Foreskin keratinocyte (primary cell): ENCODE measurements at places on chromosomes 4 and X. TPM values are rescaled to one million over a fixed set of nuclear protein-coding genes. Genes with fewer than 3 reads are reported as not detected.

TSC22D3 gene
- polyA plus RNA-seq, result 23.5 and 38.4 TPM in 2 replicates

ZNF630 gene
- polyA plus RNA-seq, result 0.69 and 0.76 TPM in 2 replicates

MAGIX gene
- polyA plus RNA-seq, result 2.0 and 2.6 TPM in 2 replicates

AR gene
- polyA plus RNA-seq, result not detected in 2 replicates

RS1 gene
- polyA plus RNA-seq, result not detected in 2 replicates

MAGEB1 gene
- polyA plus RNA-seq, result not detected in 2 replicates

CACNA1F gene
- polyA plus RNA-seq, result 0.01 TPM in 1 of 2 replicates, not detected in the other

OTUD4 gene
- polyA plus RNA-seq, result 6.3 and 7.5 TPM in 2 replicates

CFAP47 gene
- polyA plus RNA-seq, result not detected in 2 replicates

BRS3 gene
- not detected in 2 replicates for polyA plus RNA-seq

- DNase-seq, result no peak
Observed at GRCh38 chr4:2721586-2721985, 34.5 kb downstream of the TNIP2 start.

GRCh38 chrX:27008486-27008885 is 454.7 kb downstream of the PPP4R3C start:
- no peak for DNase-seq

- no peak for DNase-seq
Observed at GRCh38 chrX:107659286-107659685, 31.0 kb downstream of the PRPS1 start.

GRCh38 chrX:133337250-133337649 is 78.0 kb downstream of the GPC4 start:
- DNase-seq, result no peak

- DNase-seq, result no peak
Observed at GRCh38 chr4:51918251-51918650, 75.3 kb downstream of the DCUN1D4 start.

GRCh38 chr4:123110147-123110546 is 187.8 kb upstream of the NUDT6 start:
- no peak for DNase-seq

DNA sequence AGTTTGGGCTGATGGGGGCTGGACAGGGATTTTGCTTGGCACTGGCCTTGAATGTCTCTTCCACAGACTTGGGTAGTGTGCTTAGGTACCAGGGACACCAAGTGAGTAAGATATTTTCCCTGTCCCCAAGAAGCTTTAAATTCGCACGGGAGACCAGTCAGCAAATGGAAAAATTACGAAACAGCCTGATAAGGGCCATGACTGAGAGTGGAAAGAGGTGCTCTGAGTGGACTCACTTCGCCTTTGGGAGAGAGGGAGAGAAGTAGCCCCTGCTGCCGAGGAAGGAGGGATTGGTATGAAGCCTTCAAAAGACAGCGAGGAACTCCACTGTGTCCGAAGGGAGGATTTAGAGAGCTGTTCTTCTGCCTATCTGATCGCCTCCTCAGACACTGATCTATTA is 2.6 kb downstream of the LSM6 start:
- no peak for DNase-seq

- no peak for DNase-seq
Observed at GRCh38 chrX:129449148-129449547, 74.1 kb downstream of the SMARCA1 start.

GRCh38 chrX:106932492-106932923 is 12.3 kb downstream of the CLDN2 start:
- no peak for DNase-seq

- DNase-seq, result no peak
Observed at GRCh38 chrX:150405006-150405405, 41.9 kb downstream of the MAMLD1 start.

- DNase-seq, result no peak
Observed at GRCh38 chr4:147173322-147173721, 227.7 kb upstream of the TTC29 start.

- no peak for DNase-seq
Observed at GRCh38 chr4:77505275-77505957, 100.2 kb upstream of the CXCL13 start.

GRCh38 chr4:48321312-48321711 is 20.0 kb upstream of the SLAIN2 start:
- DNase-seq, result no peak

- DNase-seq, result no peak
Observed at GRCh38 chr4:155060419-155060818, 148.0 kb upstream of the NPY2R start.

DNA sequence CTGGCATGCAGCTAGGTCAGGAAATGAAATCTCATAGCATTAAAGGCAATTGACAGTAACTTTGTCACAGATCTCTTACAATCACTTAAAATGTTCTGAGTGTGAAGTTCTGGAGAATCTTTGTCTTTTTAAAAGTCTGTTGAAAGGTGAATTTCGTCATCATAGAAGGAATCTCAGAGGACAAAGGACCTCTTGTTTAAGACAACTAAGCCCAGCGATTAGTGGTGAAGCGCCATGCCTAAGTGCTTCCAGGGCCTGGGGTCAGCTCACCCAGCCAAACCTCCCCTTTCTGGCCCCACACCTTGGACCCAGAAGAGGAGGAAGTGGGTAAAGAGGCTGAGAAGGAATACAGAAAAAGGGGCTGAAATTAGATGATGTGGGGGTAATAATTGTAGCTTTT is 8.5 kb downstream of the FRMD7 start:
- no peak for DNase-seq

DNA sequence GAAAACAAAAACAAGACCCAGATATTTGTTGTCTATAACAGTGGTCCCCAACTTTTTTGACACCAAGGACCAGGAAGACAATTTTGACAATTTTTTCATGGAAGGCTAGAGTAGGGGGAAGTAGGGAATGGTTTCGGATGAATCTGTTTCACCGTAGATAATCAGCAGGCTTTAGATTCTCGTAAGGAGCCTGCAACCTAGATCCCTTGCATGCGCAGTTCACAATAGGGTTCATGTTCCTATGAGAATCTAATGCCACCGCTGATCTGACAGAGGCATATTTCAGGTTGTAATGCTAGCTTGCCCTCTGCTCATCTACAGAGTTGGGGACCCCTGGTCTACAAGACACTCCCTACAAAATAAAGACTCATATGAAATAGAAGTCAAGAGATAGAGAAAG is 229.8 kb downstream of the NDST4 start:
- no peak for DNase-seq

- no peak for DNase-seq
Observed at GRCh38 chrX:133559909-133560308, 144.6 kb upstream of the GPC4 start.

GRCh38 chrX:11792461-11793421 is 34.7 kb downstream of the MSL3 start:
- no peak for DNase-seq

DNA sequence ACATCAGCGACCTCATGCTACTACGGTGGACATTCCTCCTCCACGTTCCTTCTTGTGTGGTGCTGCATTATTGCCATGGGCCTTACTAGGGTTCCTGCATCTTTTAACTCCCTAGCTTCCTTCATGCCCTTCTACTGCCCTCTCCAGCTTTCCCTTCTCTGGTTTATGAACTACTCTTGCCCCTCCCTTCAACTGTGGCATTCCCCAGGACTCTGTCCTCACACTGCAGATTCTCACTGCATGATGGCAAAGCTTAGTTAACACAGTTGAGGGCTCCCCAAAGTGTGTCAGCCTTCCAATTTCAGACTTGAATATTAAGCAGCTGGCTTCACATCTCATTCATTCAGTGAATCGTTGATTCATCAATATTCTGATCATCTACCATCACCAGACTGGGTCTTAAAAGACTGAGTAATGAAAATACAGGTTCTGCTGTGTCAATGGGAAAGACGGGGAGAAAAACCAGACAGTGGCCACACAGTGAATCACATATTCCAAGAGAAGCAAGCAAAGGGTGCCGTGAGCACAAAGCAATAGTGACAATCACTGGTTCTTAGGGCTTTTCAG is 53.0 kb downstream of the ZFX start:
- no peak for DNase-seq

DNA sequence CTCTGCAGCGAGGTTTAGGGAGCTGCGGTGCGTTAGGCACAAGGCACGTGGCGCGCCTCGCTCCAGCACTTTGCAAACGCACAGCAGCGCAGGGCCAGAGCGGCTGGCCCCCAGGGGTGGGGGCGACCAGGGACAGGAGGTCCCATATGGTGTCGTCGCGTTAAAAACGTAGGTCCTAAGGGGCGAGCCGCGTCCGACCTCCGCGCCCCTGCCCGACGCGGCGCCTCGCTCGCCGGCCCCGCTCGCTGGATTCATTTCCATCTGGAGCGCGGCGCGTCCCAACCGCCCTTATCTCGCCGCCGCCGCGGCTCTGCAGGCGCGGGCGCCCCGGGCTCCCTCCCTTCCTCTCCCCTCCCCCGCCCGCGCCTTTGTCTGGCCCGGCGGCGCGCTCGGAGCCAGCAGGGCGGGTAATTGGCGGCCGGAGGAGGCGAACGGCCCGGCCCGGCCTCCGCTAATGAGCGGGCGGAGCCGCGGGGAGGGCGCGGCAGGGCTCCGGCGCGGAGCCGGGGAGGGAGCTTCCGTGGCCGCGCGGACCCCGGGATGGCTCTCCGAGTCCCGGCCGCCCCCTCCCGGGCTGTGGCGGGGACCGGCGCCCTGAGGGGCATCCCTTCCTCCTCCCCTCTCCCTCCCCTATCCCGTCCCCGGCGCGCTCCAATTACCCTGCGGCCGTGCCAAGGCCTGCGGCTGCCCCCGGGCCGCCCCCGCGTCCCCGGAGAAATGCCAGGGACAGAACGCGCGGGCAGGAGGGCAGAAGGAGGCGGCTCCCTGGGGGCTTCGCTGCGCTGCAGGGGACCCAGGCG is 409.0 kb downstream of the BCOR start:
- DNase-seq, result peak; percentile 9

- DNase-seq, result peak; percentile 10
Observed at GRCh38 chrX:140815868-140816267, 106.3 kb downstream of the LINC00632 start.

GRCh38 chr4:159229164-159229563 is 126.3 kb downstream of the RAPGEF2 start:
- DNase-seq, result peak; percentile 28

DNA sequence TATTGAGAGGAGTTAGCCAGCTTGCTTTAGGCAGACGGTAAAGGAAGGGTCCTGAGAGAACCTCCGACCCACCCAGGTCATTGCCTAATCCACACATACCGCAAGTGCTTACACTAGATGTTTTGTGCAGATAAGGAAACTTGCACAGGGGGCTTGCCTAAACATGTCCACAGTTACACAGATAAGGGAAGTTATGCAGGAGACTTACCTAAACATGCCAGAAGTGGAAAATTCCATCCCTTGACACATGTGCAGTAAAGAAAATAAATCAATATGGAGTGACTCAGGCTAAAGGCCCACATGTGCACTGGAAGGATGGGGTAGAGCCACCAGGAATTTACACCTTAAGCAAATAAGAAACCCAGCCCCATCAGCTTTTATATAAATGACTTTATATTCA is 232.8 kb upstream of the HDX start:
- peak; percentile 74 for DNase-seq

GRCh38 chr4:11839889-11840288 is 411.2 kb upstream of the HS3ST1 start:
- DNase-seq, result no peak

DNA sequence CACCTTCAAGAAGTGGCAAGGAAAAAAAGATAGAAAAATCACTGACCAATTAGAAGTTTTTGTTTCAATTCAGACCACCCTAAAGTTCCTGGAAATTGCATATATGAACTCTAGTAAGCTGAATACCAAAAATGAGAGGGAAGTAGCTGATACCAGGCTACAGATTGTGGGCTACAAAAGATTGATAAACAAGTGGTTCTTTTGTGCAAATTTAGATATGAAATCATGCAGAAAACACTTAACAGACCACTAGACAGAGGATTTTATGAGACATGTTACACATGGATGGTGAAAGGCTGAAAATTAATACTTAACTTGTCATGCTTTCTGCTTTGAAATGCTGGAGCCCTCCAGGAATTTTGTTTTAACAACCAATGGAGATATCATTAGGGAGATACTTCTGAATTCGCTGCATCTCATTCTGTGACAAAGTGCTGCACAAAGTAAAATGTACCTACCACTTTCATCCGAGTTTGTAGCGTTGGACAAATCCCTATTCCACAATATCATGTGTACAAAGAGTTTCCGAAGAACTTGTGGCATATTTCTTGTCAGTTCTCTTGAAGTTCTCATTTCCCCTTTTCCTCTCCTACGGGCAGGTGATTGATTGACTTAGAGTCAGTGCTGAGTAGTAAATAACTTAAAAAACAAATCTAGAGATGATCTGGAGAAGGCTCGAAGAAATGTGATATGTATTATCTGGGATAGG is 235.0 kb downstream of the PALLD start:
- no peak for DNase-seq

DNA sequence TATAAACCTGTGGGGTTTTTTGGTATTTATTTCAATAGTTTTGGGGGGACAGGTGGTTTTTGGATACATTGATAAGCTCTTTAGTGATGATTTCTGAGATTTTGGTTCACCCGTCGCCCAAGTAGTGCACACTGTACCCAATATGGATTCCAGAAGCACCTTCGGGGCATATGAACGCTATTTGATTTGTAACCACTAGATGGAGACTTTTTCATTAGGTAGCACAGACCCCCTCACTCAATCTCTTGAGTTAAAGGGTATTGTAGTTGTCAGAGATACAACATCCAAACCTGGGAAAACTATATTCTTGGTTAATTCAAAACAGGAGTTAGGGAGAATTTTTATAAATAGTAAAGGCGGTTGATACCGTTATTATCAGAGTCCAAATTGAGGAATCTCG is 79.8 kb downstream of the SPANXN3 start:
- no peak for DNase-seq

GRCh38 chrX:69104756-69105434 is 60.4 kb downstream of the PJA1 start:
- DNase-seq, result no peak

DNA sequence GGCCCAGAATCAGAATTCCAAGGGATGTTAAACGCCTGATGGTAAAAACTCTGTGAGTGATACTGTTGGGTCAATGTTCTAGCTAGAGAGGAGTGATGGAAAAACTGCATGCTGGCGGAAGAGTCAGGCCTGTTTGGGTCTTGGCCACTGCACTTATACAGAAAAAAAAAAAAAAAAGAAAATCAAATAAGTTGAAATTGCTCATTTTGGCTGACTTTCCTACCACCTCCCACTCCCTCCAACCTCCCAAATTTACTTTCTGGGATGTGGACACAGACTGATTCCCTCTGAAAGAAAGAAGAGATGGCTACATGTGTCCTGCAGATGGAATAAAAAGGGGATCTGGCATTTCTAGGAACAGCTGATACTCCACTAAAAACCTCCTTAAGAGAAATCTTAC is 234.1 kb upstream of the GIMD1 start:
- DNase-seq, result no peak

GRCh38 chrX:98924511-98924910 is 1485.6 kb downstream of the PCDH19 start:
- no peak for DNase-seq
